ENCODE measurements at places on chromosomes 16 and 17.

- no peaks in the 10 kb centered on the region for H3K27me3 ChIP-seq
- H3K36me3 ChIP-seq = no peaks in the 10 kb centered on the region
- peaks cover 36% of the 10 kb centered on the region for H3K4me1 ChIP-seq
- H3K27ac ChIP-seq = no peak overlapping the region
- no peak overlapping the region for H3K4me3 ChIP-seq
These were observed 7.7 kb upstream of the DCTPP1 start for GRCh38 chr16:30437511-30438046.

- H3K27me3 ChIP-seq = no peaks in the 10 kb centered on the region
- H3K4me1 ChIP-seq = no peaks in the 10 kb centered on the region
- DNase-seq = no peak
- no peaks in the 10 kb centered on the region for H3K36me3 ChIP-seq
These were observed 58.3 kb upstream of the ZC3H18 start for GRCh38 chr16:88511906-88512305.

GRCh38 chr17:30112794-30113193 lies 3.8 kb upstream of the NSRP1 start:
- H3K27ac ChIP-seq = no peak overlapping the region
- peaks cover 3% of the 10 kb centered on the region for H3K36me3 ChIP-seq
- H3K4me1 ChIP-seq = peaks cover 30% of the 10 kb centered on the region
- peaks cover 5% of the 10 kb centered on the region for H3K27me3 ChIP-seq
- no peak overlapping the region for H3K4me3 ChIP-seq

DNA sequence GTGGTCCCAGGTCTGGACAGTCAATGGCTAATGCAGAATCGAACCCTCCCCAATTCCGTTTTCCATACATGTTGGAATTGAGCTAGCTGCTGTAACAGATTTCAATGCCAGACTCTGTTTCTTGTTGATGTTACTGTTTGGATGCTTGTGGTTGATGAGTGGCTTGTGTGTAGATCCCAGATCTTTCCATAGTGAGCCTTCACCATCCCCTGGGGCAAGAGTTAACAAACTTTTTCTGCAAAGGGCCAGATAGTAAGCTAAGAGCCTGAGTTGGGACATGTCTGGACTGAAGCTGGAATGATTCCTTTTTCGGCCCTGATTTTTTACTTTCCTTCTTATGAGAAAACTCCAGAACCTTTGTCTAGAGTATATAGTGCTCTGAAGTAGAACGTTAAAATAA lies 296.3 kb downstream of the CPPED1 start:
- H3K4me1 ChIP-seq = no peaks in the 10 kb centered on the region
- no peak overlapping the region for H3K27ac ChIP-seq

DNA sequence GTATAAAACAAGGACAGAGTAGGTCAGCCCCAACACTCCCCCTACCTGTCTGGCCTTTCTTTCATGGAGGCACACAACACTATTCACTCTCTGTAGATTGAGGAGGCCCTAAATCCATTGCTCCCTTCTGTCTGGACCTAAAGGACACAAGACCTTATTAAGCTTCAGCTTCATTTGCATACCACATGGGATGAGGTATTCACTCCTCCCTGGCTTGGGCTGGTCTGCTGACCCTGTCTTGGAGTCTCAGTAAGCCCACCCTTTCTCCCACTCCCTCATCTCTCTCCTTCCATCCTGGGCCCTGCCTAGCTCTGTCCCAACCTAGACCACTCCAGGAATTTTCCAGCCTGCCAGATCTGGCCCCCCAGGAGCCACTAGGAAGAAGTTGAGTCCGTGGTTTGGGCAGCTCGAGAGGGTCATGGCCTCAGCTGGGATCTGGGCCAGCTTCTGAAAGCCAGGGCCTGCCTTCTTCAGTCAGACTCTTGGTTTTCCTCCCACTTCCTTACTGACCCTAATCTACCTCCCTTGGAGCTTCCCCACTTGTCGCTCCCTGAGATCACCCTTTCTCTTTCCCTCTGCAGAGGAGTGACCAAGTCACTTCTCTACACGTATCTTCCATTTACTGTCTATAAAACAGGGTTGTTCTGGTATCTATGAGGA lies 6.5 kb upstream of the LLGL1 start:
- H3K27ac ChIP-seq = no peak overlapping the region
- no peak overlapping the region for H3K4me3 ChIP-seq
- H3K4me1 ChIP-seq = no peaks in the 10 kb centered on the region
- no peaks in the 10 kb centered on the region for H3K27me3 ChIP-seq
